ENCODE measurements at places on chromosomes 2 and 18.

DNA sequence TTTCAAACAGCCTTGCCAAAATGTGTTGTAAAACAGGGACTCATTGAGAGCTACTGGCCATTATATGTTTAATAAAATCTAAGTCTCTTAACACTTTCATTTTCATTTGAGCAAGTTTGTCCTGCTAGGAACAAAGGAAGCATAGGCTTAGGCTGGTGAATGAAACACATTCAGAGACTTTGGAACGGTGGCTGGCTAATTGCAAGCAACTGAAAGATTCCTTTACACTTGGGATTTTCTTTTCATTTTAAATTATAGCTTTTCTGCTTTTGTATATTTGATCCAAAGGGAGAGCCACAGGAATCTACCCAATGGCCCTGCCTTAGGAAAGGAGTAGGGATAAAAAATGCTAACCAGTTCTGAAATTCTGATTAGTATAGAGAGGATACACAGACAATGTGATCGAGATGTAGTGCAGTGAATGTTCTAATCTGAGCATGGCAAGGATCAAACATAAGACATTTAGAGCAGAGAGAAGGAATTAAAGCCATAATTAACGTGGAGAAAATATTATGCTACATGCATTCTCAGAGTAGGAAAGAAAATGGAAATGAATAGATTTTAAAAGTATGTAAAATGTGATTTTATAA is 911.4 kb upstream of the SLC39A10 start:
- DNase-seq = no peak

- DNase-seq = no peak
These were observed 28.1 kb upstream of the RASGRP3 start for GRCh38 chr2:33448220-33448899.

DNA sequence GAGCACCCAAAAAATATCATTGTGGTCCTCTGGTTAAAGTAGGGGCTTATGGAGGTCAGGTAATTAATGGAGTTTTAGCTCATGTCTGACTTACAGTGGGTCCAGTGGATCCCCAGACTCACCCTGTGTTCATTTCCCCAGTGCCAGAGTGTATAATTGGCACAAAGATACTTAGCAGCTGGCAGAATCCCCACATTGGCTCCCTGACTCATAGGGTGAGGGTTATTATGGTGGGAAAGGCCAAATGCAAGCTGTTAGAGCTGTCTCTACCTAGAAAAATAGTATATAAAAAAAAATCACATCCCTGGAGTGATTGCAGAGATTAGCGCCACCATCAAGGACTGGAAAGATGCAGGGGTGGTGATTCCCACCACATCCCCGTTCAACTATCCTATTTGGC is 1067.6 kb upstream of the ACVR2A start:
- no peak for DNase-seq

GRCh38 chr2:68059784-68060525 is 2.8 kb downstream of the C1D start:
- DNase-seq = no peak

GRCh38 chr2:206858687-206859329 is 80.5 kb upstream of the CPO start:
- no peak for DNase-seq

- no peak for DNase-seq
These were observed 156.6 kb downstream of the DTNA start for GRCh38 chr18:34866739-34867138.

- DNase-seq = no peak
These were observed 592.3 kb downstream of the THSD7B start for GRCh38 chr2:137357634-137358033.

DNA sequence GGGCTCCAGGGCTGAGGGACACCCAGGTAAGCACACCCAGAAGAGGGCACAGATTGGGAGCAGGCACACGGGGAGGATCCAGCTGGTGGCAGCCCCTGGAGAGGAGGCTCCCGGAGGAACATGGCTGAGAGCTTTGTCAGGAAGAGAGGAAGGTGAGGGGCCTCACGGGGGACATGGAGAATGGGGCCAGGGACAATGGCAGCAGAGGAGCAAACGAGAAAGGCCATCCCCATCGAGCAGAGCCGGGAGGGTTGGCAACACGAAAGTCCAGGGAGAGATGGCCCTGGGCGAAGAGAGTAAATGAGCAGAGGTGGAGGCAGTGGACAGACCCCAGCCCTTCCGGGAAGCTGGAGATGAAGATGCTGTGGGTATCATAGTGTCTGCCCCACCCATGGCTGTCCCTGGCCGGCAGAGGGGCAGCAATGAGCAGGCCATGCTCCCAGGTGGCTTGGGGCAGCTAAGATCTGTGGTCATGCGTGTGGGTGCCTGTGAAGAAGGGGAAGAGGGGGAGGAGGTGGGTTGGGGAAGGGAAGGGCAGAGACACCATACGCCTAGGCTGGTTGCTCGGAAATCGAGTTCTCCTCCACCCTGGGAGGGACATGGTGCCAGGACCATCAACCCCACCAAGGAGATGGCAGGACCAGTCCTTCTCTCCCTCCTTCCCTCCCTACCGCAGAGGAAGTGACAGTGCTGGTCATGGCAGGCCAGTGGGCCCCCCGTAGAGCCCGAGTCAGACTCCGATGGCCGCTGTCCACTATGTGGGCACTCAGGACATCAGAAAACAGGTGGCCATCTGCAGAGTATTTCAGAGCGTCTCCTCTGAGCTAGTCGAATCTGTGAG is 191.7 kb downstream of the NDUFA10 start:
- no peak for DNase-seq

DNA sequence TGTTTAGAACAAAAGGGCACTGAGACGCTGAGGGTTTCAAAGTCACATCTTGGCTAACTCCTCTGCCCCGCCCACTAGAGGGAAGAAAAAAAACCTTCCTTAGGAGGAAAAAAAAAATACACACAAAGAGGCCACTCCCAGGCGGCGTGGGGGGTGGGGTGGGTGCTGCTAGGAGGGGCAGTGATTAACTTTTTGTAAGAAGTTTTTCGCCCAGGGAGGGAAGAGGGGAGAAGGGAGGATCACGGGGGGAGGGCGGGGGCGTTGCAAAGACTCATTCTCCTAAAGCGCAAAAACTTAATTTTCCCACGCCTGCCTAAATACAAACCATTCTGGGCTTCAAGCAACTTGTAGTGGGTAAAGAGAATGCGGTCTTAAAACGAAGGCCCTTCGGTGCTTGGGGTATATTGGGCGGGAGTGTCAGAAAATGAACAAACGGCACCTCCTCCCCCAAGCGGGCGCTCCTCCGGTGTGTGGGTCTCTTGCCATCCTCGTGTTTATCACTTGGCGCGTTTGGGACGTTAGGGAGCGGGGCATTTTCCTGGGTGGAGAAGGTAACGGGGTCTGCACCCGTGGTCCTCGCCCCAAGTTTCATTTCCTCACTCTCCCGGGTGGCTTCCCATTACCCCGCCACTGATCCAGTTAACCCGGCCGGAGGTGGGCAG is 1.7 kb downstream of the CXCR4 start:
- DNase-seq = peak; percentile 68

GRCh38 chr2:231053846-231054245 is 2.8 kb upstream of the PSMD1 start:
- no peak for DNase-seq

- DNase-seq = no peak
These were observed 159.8 kb downstream of the UXS1 start for GRCh38 chr2:106034325-106034724.

GRCh38 chr18:46060359-46060841 is 11.7 kb downstream of the PSTPIP2 start:
- no peak for DNase-seq

GRCh38 chr2:203819434-203820133 is 48.0 kb upstream of the CTLA4 start:
- no peak for DNase-seq

GRCh38 chr2:219875036-219875435 is 247.6 kb downstream of the SLC4A3 start:
- no peak for DNase-seq

DNA sequence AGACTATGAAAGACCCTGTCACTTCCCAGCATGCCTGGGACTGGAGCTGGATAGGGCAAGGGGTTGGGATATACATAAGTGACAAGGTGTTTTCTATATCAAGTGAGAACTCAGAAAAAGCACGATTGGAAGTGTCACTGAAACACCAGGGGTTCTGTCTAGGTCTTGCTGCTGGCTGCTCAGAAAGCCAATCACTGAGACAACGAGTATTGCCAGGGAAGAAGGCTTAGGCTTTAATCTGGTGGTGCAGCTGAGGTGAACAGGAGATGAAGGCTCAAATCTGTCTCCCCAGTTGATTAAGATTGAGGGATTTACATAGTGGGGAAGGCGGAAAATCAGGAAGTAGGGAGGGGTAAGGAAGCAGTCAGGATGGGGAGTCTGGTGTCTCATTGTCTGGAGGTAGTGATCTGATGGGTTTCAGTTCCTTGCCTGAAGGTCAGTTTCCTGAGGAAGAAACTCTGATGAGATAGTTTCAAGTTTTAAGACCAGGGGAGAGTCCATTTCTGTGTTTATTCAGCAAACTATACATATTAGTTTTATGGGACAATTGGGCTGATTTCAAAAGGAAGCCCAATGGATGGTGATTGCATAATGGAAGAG is 3.5 kb upstream of the C2orf74 start:
- no peak for DNase-seq

DNA sequence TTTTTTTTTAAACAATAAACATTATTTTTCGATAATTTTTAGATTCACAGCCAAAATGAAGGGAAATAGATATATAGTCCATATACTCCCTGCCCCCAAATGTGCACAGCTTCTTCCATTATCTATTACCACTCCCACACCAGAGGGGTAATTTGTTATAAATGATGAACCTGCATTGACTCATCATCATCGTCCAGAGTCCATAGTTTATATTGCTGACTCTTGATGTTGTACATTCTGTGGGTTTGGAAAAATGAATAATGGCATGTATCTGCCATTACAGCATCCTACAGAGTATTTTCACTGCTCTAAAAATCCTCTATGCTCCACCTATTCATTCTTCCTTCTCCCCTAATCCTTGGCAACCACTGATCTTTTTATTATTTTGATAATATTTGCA is 121.5 kb downstream of the LTBP1 start:
- peak; percentile 71 for DNase-seq

DNA sequence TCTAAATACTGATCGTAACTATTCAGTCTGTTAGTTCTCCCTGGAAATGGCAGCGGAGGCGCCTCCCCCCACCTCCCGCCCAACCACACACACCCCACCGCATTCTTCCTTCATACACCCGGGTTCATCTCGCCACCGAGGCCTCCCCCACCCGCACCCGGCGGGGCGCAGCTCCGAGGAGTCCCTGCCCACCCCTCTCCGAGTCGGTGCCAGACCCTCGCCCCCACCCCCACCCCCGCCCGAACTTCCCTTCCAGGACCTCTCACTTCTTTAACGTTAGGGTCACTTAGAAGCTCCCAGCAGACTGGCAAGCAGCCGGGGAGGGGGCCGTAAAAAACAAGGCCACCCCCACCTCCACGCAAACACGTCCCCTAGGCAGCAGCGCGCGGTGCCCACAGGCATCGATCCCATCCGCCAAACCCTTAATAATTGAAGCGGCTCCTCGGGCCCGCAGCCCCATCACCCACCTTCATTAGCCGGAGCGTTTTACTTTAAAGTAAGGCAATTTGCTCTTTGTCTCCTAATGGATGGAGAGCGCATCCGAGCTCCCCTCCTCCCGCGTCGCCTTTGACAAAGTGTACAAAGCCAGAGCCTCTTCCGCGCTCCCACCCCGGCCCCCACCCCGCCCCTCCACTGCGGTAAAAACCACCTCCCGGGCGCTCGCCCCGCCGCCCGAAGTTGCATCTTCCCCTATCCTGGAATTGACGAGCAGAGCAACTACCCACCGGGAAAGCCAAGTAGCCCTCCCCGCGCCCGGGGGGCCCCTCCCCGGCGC is 624 bp downstream of the ZNF516 start:
- DNase-seq = peak; percentile 30

GRCh38 chr2:59012971-59013370 is 771.8 kb upstream of the FANCL start:
- DNase-seq = no peak

DNA sequence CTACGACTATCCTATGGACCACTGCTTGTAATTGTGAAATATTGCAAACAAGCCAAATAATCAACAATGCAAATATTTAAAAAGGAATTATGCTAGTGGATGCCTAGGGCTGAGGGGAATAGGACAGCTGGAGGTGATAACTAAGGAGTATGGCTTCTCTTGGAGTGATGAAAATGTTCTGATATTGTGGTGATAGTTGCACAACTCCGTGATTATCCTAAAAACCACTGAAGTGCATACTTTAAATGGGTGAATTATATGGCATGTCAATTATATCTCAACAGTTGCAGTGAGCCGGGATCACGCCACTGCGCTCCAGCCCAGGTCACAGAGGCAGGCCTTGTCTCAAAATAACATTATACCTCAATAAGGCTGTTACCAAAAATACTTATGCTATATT is 125.1 kb upstream of the SH3BP4 start:
- no peak for DNase-seq

GRCh38 chr18:13036622-13037320 is 45.6 kb downstream of the CEP192 start:
- no peak for DNase-seq

GRCh38 chr2:27832396-27832795 is 57.8 kb downstream of the RBKS start:
- DNase-seq = peak; percentile 89

- DNase-seq = no peak
These were observed 7.7 kb upstream of the TTC39C start for GRCh38 chr18:24006712-24007313.

- peak; percentile 78 for DNase-seq
These were observed 186.1 kb upstream of the STON1 start for GRCh38 chr2:48343571-48344440.

- DNase-seq = no peak
These were observed 371.8 kb upstream of the SALL3 start for GRCh38 chr18:78607784-78608183.

DNA sequence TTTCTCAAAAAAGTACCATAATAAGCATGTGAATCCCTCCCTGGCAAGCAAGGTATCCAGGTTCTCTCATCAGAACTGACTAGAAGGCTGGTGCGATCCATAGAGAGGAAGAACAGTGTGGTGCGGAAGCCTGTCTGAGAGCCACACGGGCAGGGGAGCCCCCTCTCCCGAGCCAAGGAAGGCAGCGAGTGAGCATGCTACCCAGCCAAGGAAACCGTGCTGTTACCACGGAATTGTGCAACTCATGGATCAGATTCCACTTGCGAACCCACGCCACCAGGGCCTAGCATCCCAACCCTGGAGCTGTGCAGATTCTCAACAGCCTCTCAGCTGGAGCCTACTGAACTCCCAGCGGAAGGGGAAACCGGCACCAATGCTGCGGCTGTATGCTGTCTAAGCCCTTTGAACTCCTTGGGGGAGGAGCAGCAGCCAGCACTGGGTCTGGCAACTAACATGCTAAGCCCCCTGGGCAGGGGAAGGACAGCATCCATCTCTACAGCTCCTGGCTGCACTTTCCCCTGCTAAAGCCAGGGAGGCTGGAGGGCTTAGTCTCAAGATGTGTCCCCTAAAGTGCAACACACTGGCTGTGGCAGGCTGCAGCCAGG is 823.1 kb downstream of the EPHA4 start:
- no peak for DNase-seq

Measured in Daoy (cell line).